Foreskin keratinocyte (primary cell): ENCODE measurements at places on chromosomes 2 and 18.

DNA sequence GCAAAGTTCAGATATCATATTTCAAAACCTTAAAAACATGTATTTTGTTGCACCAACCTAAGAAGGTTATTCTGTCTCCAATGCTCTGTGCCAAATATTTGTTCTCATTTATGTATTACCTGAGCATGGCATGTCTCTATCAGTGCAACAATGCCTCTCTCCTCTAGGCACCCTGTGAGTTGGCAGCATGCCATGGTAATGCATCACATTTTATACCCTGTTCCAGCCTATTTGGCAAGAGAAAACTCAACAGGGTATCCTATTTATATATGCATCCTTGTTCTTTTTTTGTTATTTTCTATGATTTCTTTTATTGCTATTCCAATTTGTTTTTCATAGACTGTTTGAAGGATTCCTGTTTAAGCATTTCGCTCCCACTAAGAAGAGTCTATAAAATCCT is 126.3 kb upstream of the NRXN1 start:
- no peak for DNase-seq

- peak; percentile 66 for DNase-seq
Measured at GRCh38 chr2:144320491-144320890, 199.4 kb downstream of the ZEB2 start.

GRCh38 chr2:149357058-149357457 is 26.7 kb downstream of the LYPD6 start:
- DNase-seq, result no peak

DNA sequence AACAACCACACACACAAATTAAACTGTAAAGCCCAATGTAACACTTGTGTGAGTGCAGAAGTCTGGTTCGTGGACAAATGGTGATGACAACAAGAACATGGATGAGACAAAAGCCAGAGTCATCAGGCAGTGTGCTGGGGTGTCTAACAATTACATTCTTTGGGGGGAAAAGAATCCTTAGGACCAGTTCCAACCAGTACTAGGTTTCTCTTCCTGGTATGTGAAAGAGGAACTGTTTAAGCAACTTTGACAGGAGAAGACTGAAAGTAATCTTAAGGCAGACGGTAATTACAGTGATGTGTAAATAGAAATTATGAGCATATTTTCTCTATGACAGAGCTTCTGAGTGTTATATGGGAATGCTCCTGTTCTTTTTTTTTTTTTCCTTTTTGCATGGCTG is 133.4 kb downstream of the AFF3 start:
- no peak for DNase-seq

GRCh38 chr2:197869501-197870111 is 65.2 kb downstream of the PLCL1 start:
- peak; percentile 43 for DNase-seq

DNA sequence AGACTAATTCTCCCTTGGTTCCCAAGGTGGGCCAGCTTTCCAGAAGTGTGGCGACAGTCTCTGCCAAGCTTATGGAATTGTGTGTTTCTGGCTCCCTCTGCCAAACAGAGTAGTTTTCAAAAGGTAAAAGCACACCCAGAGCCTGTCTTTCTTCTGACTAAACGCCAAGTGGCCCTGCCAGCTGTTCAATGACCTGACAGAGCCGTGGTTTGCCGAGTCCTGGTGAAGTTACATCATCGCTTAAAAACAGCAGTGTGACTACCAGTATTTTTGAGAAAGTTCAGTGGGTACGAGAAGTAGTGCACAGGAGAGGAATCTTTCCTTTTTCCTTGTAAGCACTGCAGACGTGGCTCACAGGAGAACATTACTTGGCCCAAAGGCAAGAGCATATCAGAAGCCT is 1.9 kb downstream of the PER2 start:
- peak; percentile 76 for DNase-seq

- DNase-seq, result no peak
Measured at GRCh38 chr2:59790186-59791003, 763.1 kb downstream of the BCL11A start.

DNA sequence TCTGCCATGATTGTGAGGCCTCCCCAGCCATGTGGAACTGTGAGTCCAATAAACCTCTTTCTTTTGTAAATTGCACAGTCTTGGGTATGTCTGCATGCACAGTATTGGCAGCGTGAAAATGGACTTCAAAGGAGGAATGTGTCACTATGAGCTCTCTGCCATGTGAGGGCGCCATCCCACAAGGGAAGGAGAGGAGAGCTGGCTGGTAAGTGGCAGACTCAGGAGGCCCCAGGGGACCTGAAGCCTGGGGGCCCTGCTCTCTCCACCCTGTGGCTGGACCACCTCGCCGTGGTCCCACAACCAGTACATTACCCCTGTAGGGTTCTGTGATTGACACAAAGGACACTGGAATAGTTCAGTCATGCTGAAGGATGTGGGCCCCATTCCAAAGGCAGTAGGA is 122.1 kb downstream of the RPIA start:
- DNase-seq, result no peak

DNA sequence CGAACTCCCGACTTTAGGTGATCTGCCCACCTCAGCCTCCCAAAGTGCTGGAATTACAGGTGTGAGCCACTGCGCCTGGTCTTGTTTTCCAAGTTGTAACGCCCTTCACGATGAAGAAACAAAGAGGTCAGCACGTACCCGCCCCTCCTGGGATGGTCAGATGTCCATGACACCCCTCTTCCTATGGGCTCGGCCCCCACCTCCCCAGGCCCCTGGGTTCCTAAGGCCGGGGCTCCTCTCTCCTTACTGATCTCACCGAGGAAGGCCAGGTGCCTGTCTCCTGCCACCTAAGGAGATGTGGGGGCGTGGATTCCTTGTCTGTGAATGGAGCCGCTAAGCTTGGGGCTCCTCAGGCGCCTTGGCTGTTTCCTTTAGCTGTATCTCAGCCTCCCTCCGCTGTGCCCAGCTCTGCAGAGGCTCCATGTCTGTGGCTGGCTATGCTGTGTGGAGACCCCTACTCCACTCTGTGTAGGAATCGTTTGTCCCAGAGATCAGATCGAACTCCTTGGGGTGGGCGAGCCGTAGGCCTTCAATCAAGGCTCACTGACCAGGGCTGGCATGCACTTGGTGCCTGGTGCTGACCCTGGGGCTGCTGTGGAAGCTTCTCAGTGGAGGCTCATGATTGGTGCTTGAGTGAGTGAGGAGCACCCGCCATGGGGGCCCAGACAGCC is 8.8 kb downstream of the COLEC11 start:
- DNase-seq, result no peak

DNA sequence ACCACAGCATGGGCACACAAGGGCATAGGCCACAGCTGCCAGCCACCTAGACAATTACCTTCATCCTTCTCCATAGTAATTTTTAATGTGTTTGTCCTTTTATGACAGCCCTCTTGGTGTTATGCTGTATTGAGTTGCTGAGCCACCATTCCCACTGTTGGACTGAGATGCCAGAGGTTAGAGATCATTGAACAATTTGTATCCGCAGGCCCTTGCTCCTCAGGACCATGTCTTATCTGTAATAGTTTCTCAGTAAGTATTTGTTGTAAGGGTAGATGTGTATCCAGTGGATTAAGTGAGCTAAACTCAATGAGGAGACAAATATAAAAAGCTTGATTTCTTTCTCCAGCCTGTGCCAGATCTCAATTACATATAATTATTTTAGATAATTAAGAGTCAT is 832.8 kb upstream of the ID2 start:
- no peak for DNase-seq

DNA sequence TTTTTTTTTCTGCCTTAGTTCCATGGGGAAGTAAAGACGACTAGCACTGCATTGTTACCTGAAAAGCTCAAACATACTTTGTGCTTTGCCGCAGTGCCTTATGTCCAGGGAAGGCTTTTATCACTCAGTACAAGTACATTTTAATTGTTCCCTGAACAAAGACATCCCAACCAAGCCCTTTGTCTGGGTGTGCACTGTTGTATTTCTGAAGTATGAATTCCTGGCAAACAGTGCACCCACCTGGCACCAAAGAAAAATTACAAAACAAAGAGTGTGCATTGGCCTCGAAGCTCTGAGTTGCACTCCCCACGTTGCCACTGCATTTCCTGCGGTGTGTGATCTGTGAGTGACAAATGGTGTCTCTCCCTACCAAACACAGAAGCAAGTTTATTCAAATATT is 858.5 kb upstream of the PIK3C3 start:
- DNase-seq, result peak; percentile 52

GRCh38 chr2:58065248-58065647 is 18.6 kb downstream of the VRK2 start:
- DNase-seq, result no peak

GRCh38 chr2:223993634-223994232 is 36.5 kb downstream of the MRPL44 start:
- DNase-seq, result peak; percentile 24

- no peak for DNase-seq
Measured at GRCh38 chr2:72291059-72291458, 143.4 kb upstream of the CYP26B1 start.

DNA sequence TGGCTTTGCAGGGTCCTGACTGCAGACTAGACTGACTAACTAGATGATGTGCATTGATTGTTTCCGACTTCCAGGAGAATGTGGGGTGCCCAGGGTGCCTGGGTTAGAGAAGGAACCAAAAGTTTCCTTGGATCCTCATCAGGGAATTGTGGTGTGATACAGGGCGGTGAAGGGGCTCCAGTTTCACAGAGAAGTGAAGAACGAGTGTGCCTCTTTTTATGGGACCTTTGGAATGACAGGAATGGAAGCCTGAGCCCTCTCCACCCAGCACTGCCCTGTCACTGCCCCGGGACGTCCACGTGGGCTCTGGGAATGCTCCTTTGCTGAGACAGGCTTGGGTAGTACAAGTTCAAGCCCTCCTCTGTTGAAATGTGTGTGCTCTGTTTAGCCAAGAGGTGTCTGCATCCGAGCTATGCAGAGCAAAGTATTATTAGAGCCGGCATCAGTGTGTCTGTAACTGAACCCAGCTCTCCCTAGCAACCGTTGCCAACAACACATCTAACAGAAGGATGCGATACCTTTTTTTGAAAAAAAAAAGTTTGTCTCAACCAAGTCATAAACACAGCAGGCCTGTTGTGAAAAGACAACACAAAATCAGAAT is 183.6 kb downstream of the SMAD7 start:
- DNase-seq, result no peak

GRCh38 chr2:127576433-127577207 is 41.1 kb downstream of the MYO7B start:
- no peak for DNase-seq

- no peak for DNase-seq
Measured at GRCh38 chr2:144224472-144224871, 295.4 kb downstream of the ZEB2 start.

DNA sequence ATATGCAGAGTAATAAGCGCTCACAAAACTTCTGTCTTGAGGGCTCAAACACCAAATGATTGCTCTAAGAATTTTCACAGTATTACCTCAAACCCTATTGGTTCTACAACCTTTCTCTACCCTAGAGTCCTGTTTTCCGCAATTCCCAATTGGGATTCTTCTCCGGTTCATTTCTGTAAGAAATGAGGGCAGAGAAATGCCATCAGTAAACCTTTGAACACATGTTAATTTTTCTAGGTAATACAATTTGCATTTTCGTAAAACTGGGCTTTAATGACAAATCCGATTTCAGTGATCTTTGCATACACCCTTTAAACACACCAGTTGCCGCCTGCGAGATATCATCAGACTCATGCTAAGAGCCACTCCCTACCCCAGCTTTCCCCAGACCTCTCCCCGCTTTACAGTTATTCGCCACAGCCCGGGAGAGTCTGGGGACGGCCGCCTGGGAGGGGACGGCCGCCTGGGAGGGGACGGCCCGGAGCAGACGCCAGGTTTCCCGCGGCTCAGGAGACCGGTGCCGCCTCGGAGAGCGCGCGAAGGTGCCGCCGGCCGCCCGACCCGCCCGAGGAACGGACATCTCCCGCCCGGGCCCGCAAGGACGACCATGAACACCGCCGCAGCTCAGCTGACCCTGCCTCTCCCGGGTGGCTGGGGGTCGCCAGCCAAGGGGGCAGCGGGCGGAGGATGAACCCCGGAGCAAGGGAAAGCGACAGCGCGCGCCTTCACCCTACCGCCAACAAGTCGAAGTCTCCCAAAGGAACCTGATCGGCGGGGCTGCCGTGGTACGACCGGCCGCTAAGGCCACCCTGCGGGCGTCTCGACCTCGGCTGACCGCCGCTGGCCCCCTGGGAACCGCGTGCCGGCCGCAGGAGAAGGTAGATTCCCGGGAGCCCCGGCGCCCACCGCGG is 463 bp downstream of the SMC6 start:
- DNase-seq, result peak; percentile 57

DNA sequence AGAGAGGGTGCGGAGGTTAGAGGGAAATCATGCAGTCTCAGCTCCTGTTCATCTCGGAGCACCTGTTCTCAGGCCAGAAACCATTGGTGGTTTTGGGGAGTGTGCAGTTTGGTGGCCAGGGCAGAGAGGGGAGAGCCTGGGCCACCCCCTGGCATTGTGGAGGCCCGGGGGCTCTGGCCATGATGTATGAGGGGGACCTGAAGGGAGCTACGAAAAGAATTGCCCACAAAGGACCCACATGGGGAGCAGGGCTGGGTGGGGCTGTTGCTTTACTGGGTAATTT is 87.7 kb downstream of the DGKD start:
- no peak for DNase-seq

DNA sequence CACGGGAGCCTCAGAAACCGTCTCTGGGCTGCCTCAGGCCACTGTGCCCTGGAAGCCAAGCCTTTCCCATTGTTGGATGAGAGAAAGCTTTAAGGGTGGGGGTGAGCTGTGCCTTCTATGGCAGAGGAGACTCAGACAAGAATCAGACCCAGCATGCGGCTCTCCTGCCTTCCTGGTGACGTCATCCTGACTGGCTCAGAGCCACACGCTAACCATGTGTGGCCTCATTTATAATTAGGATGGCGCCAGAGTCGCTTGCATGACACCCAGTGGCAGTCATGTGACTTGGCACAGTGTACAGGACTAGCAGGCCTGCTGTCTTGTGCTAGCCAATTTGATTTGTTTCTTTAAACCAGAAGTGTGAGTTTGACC is 99.1 kb downstream of the SH3BP4 start:
- DNase-seq, result peak; percentile 83

DNA sequence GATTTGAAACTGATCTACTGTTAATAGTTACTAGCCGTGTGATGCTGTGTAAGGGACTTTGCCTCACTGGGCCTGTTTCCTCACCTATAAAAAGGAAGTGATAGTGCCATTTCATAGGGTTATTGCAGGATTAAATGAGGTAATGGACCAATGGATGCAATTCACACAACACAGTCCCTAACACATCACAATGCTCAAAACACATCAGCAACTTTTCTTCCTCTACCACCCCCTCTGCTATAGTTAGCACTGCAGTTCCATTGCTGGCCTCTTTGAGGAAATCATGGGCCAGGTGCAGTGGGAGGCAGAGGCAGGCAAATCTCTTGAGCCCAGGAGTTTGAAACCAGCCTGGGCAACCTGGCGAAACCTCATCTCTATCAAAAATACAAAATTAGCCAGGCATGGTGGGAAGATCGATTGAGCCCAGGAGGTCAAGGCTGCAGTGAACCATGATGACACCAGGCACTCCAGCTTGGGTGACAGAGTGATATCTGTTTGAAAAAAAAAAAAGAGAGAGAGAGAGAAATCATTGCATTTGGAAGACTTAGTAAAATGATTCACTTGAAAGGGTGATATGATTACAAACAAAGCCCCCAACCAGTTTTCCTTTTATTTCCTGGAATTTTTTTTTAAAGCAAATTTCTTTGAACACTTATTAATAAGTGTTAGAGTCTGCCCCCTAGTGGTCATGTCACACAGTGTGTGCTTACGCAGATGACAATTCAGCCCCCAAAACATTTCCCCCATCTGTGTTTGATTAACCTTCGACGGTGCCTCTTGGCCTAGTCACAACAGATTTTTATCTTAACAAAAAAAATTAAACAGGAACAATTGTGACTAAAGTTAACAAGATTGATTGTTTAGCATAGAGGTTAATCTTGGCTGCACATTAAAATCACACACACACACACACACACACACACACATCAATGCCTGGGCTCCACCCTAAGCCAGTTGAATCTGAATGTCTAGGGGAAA is 88.6 kb upstream of the BCL11A start:
- peak; percentile 37 for DNase-seq
